ENCODE measurements at places on chromosomes 11 and 22.

- no peak for DNase-seq
These were observed 424.9 kb downstream of the INSC start for GRCh38 chr11:15539645-15540044.

DNA sequence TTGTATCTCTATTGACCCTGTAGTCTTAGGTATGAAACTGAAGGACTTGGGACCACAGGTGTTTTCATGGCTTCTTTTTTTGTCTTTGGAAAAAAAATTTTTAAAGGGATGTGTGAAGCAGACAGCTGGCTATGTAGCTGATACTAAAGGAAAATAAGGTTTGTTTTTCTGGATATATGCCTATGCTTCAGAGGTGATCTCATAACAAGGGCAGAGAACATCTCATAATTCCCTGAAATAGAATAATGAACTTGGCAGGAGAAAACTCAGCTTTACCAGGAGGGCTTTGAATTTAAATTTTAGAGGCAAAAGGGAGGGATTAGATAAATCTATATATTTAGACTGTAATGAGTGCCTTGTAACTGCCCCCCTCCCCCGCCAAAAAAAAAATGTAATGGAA is 714.9 kb downstream of the OPCML start:
- DNase-seq: no peak

DNA sequence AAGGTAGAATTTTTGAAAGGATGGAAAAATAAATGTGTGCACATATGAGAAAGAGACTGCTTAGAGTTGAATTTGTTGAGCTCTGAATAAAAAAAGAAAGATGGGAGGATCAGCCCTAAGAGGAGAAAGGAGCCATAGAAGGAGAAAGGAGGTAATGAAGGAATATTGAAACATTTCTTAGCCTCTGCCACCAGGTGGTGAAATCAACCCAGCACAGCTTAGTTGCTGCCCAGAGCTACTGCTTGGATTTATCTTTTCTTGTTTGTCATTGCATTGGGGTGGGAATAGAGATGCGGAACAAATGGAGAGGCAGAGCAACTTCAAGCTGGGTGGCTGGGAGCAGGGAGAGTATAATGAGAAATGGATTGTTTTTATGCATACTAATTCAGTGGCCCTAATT is 80.4 kb downstream of the SERGEF start:
- no peak for DNase-seq

GRCh38 chr11:83158357-83158786 is 1.4 kb downstream of the PCF11 start:
- DNase-seq: no peak

- DNase-seq: no peak
These were observed 243.1 kb upstream of the CCDC179 start for GRCh38 chr11:23103416-23103815.

DNA sequence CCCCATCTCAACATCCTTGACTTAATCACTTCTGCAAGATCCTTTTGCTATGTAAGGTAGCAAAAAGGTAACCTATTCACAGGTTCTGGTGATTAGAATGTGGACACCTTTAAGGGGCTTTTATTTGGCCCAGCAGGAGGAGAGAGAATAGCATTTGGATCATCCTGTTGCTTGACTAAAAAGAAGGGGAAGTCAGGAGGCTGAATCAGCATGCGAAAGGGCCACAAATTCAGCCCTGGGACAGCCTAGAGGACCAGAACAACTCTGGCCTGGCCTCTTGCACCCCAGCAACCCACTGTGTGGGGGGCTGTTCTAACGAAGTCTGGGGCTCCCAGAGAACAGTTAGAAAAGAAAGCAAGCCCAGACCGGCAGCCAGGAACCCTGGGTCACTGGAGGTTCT is 3.2 kb upstream of the HMOX1 start:
- no peak for DNase-seq

DNA sequence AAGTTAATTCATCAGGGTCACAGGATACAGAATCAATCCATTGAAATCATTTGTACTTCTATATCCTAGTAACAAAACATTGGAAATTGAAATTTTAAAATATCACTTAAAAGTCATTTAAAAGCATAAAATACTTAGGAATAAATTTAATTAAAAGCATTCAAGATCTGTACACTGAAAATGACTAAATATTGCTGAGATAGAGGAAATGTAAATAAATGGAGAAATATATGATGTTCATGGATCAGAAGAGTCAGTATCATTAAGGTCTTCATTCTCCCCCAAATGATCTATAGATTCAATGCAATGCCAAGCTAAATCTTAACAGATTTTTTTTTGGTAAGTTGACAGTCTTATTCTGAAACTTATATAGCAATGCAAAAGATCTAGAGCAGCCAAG is 49.8 kb downstream of the RRP8 start:
- no peak for DNase-seq
